ENCODE measurements at places on chromosomes 12 and 14.
A peak's percentile ranks its signal among the peaks of the same experiment; 100 is the strongest.

DNA sequence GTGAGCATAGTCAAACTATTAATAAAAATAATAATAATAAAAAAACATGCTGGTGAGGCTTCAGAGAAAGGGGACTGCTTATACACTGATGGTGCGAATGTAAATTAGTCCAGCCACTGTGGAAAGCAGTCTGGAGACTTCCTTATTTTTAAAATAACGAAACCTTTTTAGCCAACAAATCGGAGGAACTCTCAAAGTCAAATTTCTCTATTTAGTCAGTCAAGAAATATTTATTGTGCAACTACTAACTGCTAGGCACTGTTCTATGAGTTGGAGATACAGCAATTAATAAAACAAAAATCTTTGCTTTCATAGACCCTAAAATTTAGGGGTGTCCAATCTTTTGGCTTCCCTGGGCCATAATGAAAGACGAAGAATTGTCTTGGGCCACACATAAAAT lies 10.8 kb downstream of the TAOK3 start:
- DNase-seq = no peak

DNA sequence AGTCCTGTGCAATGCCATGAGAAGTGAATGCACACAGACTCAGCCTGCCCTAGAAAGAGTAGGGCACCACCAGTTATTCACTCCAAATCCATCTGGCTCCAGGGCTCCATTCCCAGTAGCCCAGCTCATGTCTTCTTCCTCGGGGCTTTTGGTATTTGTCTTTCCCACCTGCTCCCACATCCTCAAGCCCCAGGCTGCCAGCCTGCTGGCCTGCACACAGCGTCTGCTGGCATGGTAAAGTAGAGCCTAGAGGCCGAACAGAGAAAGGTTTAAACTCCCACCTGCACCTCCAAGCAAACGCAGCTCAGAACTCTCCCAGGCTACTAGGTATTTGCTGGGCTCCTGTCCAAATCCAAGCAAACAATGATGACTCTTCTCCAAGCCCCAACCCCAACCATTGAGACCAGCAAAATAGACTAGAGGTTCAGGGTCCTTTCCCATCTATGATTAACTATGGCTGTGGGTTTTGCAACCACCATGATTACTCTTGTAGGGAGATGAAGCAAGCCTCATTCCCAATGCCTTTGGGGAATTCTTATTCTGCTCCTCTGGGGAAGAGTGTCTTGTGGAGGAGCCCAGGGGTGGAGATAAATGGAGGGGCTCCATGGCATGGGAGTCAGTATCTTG lies 5.2 kb upstream of the VDR start:
- no peak for DNase-seq

- no peak for DNase-seq
Observed at GRCh38 chr12:116317986-116318575, 40.6 kb upstream of the MED13L start.

DNA sequence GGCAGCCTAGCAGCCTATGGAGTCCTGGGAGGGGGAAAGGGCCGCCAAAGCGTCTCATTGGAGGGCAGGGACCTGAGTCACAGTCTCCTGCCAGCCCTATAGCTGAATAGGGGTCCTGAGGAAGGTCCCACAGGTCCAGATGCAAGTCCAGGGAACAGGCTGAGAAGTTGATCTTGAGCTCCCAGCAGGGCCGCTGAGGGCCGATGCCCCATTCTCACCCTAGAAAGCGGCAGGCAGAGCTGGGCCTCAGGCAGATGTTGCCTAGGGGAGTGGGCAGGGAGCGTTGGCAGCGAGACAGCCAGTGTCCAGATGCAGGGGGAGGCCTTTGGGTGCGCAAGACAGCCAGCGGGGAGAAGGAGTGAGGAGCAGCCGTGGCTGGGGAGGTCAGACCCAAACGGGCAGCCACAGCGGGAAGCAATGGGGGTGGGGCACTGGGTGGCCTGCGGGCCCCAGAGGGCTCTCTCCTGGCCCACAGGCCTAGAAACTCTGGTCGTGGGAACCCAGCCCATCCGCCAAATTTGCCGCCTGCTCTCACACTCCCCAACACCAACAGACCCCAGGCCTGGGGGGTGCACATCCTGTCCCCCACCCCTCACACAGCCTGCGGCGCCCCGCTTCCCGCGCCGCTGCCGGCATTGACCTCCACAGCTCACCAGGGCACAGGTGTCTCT lies 1.1 kb downstream of the HDAC7 start:
- peak; percentile 55 for DNase-seq

- DNase-seq = no peak
Observed at GRCh38 chr14:36363704-36364103, 43.3 kb upstream of the MBIP start.

GRCh38 chr12:131805421-131805820 lies 22.8 kb upstream of the MMP17 start:
- DNase-seq = no peak

DNA sequence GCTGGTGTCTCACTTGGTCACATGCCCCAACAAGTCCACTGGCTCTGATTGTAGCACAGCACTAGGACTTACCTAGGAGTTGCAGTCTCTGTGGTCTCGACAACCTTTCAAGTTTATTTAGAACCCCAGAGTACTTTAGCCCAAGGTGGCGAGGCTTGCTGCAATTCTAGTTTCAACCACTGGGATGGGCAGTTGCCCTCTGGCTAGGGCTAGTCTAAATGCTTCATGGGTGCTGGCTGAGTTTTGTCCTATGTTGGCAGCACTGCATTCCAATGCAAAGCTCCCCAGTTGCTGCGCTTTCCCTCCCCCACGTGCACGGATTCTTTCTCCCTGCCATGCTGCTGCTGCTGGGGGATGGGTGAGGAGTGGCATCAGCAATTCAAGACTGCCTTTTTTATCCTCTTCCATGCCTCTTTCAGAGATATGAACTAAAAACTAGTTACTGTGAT lies 207.9 kb downstream of the SYNE2 start:
- DNase-seq = peak; percentile 31

DNA sequence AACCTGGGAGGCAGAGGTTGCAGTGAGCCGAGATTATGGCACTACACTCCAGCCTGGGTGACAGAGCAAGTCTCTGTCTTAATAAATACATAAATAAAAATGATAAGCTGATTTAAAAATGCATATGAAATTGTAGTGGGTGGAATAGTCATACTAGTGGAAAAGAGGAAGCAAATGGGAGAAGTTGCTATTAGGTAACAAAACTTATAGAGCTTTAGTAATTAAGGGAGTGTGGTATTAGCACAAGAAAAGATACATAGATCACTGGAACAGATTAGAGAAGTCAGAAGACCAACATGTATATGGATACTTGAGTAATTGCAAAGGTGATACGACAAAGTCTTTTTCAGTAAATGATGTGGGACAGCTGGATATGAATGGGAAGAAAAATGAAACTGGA lies 26.5 kb downstream of the TECPR2 start:
- DNase-seq = no peak

DNA sequence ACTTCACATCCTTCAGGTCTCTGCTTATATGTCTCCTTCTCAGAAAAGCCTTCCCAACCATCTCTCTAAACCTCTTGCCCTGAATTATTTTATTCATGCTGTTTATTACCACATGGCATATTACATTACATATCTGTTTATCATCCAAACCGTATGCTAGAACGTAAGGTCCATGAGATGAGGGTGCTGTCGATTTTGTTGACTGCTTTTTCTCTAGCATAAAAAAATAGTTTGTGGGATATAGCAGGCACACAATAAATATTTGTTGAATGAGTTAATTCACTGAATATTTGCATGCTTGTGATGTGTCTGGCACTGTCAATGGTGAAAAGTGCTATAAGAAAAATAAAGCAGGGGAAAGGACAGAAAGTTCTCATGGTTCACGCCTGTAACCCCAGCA lies 22.9 kb downstream of the SAMD4A start:
- DNase-seq = peak; percentile 52

GRCh38 chr12:76863005-76863670 lies 15.7 kb downstream of the CSRP2 start:
- peak; percentile 96 for DNase-seq

DNA sequence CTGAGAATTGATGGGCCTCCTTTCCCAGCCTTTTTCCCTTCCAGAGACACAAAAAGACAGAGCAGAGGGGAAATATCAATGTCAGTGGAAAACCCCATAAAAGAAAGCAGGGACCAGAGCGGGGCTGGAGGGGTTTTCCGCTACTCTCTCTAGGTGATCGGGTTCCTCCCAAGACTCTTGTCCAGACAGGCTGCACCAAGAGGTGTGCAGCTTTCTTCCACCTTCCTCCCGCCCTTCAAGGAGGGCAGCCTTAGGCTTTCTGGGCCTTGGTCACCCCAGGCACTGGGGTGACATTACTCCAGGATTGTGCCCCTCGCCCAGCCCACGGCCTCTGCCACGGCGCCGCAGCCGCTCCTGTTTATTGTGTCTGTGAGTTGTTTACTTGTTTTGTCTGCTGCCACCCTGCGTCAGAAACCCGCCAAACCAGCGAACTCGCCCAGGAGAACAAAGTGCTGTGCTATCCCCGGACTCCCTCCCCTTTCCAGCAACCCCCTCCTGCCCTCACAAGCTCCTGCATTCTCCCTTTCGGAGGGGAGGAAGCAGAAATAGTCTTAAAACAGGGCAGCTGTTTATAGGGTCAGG lies 6.7 kb upstream of the HOXC6 start:
- DNase-seq = no peak

- DNase-seq = no peak
Observed at GRCh38 chr12:44677724-44678123, 198.4 kb downstream of the NELL2 start.

- DNase-seq = no peak
Observed at GRCh38 chr12:27517961-27518665, 5.9 kb upstream of the PPFIBP1 start.

DNA sequence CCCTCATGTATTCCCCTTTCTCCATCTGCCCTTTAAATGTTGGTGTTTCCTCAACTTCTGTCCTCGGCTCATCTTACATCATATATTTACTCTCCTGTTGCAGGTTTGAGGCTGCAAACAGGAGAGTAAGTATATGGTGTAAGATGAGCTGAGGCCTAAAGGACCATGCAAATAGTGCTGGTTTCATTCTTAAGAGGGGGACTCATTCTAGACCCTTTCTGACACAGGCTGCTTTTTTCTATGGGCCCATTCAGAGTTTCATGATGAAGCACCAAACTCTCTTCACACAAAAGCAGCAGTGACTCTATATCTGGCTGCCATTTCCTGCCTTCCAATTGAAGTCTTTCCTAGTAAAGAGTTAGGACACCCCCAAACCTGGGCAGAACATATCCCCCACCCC lies 218.5 kb downstream of the PHLDA1 start:
- DNase-seq = no peak

- DNase-seq = no peak
Observed at GRCh38 chr12:18888047-18888446, 150.1 kb downstream of the CAPZA3 start.

DNA sequence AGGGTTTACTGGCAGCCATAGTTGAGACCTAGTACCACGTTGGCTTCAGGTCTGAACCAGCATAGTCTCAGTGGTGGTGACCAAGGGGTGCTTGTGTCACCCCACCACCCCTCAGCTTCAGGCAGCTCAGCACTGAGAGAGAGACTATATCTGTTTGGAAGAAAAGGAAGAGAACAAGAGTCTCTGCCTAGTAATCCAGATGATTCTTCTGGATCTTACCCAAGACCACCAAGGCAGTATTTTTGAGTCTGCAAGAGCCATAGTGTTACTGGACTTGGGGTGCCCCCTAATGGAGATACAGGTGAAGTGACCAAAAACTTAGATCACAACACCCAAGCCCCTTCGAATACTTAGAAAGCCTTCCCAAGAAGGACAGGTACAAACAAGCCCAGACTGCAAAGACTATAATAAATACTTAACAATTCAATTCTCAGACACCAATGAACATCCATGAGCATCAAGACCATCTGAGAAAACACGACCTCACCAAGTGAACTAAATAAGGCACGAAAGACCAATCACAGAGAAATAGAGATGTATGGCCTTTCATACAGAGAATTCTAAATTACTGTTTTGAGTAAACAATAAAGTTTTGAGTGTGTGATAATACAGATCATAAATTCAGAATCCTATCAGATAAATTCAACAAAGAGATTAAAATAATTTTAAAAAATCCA lies 107.0 kb downstream of the HELB start:
- peak; percentile 73 for DNase-seq
